Myocyte (in vitro differentiated cells): ENCODE measurements at places on chromosomes 5 and 9.

- no peak for DNase-seq
Observed at GRCh38 chr9:70590315-70590677, 175.8 kb upstream of the KLF9 start.

GRCh38 chr9:92151691-92152393 lies 36.6 kb upstream of the SPTLC1 start:
- peak; percentile 96 for DNase-seq

- peak; percentile 96 for DNase-seq
Observed at GRCh38 chr9:23587433-23587832, 238.6 kb downstream of the ELAVL2 start.

- peak; percentile 59 for DNase-seq
Observed at GRCh38 chr9:137028263-137029057, 423 bp upstream of the ABCA2 start.

GRCh38 chr9:97382099-97382718 lies 29.7 kb upstream of the TDRD7 start:
- no peak for DNase-seq
